ENCODE measurements at places on chromosomes 4 and X.

DNA sequence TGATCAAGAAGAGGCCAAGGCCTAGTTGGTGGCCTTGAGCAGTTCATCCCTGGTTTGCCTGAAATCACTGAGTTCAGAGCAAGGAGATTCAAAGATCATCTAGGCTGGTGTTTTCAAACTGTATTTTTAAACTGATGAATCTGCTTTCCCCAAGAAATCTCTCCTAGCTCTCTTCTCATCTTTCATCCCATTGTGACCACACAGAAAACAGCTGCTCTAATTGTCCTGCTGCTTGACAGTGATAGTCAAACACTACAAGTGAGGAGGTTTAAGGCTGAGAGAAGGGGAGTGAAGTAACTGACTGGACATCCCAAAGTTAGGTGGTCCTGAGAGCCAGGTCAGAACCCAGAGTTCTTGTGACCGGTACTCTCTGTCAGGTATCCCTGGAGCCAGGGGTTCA lies 91.5 kb downstream of the LNX1 start:
- H3K4me3 ChIP-seq: no peak overlapping the region
- peaks cover 9% of the 10 kb centered on the region for H3K4me1 ChIP-seq
- no peak for DNase-seq

- DNase-seq: no peak
- no peaks in the 10 kb centered on the region for H3K27me3 ChIP-seq
- H3K36me3 ChIP-seq: no peaks in the 10 kb centered on the region
- H3K4me1 ChIP-seq: no peaks in the 10 kb centered on the region
- H3K4me3 ChIP-seq: no peak overlapping the region
- no peak overlapping the region for H3K27ac ChIP-seq
Observed at GRCh38 chr4:182593402-182593801, 323.8 kb downstream of the DCTD start.

- DNase-seq: no peak
- H3K36me3 ChIP-seq: no peaks in the 10 kb centered on the region
- no peaks in the 10 kb centered on the region for H3K27me3 ChIP-seq
- no peaks in the 10 kb centered on the region for H3K4me1 ChIP-seq
- no peak overlapping the region for H3K27ac ChIP-seq
Observed at GRCh38 chr4:150983851-150984250, 31.2 kb downstream of the LRBA start.

DNA sequence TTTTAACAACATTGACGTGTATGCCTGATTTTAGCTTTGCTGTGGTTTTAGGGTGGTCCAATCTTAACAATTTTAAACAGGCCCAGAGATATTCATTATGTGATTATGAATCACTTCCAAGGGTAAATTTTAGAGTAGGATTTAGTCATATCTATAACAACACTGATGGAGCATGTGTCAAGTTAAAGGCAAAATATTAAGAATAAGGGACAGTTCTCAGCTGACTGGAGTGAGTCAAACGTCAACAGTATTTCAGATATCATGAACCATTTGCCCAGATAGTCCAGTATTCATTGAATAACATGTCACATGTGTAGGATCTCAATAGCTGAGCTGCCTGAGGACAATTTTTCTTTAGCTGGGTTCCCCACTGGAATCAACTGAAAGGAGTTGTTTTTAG lies 61.3 kb upstream of the VCX2 start:
- no peak overlapping the region for H3K4me3 ChIP-seq
- no peaks in the 10 kb centered on the region for H3K36me3 ChIP-seq
- no peak for DNase-seq
- H3K27ac ChIP-seq: no peak overlapping the region
- no peaks in the 10 kb centered on the region for H3K27me3 ChIP-seq

DNA sequence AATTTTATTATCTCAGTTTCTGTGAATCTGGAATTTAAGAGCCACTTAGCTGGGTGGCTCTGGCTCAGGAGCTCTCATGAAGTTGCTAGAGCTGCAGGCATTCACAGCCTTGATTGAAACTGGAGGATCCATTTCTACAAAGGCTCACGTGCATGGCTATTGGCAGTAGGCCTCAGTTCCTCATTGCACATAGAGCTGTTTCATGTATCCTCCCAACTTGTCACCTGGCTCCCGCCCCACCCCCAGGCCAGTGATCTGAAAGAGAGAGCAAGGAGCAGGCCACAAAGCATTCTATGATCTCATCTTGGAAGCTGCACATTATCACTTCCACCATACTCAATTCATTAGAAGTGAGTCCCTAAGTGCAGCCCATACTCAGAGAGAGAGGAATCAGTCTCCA lies 18.5 kb upstream of the AP1AR start:
- no peak overlapping the region for H3K27ac ChIP-seq
- DNase-seq: peak; percentile 30
- H3K4me1 ChIP-seq: peaks cover 41% of the 10 kb centered on the region

DNA sequence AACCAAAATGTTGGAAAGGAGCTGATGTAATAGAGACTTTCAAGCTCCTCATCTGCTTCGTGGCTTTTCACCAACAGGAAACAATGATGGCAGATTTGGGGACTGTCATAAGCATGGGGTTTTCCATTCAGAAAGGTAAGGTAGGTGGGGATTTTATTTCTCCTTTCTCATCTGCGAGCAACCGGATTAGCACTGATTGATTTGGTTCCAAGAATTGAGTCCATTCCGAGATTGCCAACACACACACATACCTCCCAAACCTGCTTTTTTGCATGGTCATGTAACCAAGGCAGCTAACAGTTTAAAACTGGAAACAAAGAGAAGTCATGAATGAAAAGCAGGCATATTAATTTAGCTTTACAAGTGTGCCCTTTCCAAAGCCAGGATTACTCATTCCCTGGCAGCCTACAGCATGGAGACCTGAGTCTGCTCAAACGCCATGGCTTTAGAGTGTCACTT lies 63.0 kb upstream of the LNX1 start:
- no peak for DNase-seq
- H3K4me1 ChIP-seq: no peaks in the 10 kb centered on the region
- H3K27ac ChIP-seq: no peak overlapping the region
- no peaks in the 10 kb centered on the region for H3K27me3 ChIP-seq

DNA sequence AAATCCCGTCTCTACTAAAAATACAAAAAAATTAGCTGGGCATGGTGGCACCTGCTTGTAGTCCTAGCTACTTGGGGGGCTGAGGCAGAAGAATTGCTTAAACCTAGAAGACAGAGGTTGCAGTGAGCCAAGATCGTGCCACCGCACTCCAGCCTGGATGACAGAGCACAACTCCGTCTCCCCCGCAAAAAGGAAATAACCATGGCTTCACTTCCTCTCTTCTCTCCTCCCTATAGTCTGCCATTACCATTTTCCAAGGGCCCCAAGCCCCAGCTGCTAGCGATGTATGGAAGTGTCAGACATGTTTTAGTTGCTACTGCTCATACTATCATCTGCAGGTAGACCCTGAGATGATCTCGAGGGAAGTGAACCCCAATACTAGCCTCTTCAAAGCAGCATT lies 177.3 kb upstream of the FAM9B start:
- H3K4me3 ChIP-seq: no peak overlapping the region
- no peaks in the 10 kb centered on the region for H3K36me3 ChIP-seq
- H3K27ac ChIP-seq: no peak overlapping the region
- no peaks in the 10 kb centered on the region for H3K4me1 ChIP-seq
- no peaks in the 10 kb centered on the region for H3K27me3 ChIP-seq

DNA sequence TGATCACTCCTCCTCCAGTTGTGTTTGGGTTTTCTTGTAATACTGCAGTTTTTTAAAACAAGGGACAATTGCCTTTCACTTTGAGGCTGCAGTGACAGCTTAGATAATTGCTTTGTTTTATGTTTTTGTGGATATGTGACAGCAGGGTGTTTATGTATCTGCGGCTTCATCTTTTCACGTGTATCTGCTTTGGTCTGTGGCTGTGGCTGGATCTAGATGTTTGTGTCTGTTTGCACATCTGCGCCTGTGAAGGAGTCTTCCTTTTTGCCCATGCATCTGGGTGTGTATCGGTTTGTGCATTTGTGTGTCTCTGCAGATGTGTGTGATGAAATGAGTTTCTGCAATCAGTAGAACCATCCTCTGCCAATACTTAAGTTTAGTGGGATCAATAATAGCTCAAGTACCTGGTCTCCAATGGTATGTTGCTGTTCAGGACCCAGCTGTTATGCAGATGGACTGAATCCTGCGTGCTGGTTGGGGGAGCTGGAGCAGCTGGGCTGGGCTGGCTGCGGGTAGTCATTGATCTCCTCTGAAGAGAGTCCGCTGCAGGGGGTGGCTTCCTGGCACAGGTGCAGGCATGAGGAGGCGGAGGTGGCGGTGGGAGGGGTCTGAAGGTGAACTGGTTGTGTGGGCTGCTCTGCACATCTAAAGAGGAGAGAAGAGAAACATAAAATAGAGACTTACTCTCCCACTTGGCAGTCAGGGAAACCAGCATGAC lies 390.3 kb downstream of the SH2D1A start:
- H3K36me3 ChIP-seq: no peaks in the 10 kb centered on the region
- H3K4me3 ChIP-seq: no peak overlapping the region
- H3K27ac ChIP-seq: no peak overlapping the region
- no peaks in the 10 kb centered on the region for H3K4me1 ChIP-seq

DNA sequence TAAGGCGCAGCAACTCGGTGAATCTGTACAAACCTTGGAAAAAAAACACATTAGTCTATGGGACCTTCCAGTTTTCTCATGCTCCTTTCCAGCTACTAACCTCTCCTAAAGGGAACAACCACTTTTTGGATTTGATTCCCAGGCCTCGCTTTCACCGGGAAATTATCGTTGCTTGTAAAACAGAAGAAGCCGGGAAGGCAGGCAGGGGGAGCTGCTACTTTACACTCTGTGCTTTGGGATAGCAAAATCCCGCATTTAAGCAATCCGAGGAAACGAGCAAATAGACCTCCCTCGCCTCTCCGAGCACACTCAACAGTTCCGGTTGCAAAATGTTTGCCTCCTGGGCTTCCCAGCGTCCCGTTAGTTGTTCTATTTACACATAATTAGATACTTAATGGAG lies 1.2 kb downstream of the CD38 start:
- peaks cover 40% of the 10 kb centered on the region for H3K27me3 ChIP-seq
- H3K27ac ChIP-seq: no peak overlapping the region
- peaks cover 19% of the 10 kb centered on the region for H3K4me1 ChIP-seq
- peak; percentile 46 for DNase-seq
- H3K4me3 ChIP-seq: peak overlapping the region; percentile 33

- no peak overlapping the region for H3K4me3 ChIP-seq
- H3K27ac ChIP-seq: no peak overlapping the region
- H3K36me3 ChIP-seq: no peaks in the 10 kb centered on the region
- no peaks in the 10 kb centered on the region for H3K4me1 ChIP-seq
Observed at GRCh38 chr4:11489453-11490083, 60.9 kb upstream of the HS3ST1 start.

- peak overlapping the region; percentile 95 for H3K27ac ChIP-seq
- H3K4me1 ChIP-seq: peaks cover 54% of the 10 kb centered on the region
- no peak overlapping the region for H3K4me3 ChIP-seq
- H3K27me3 ChIP-seq: no peaks in the 10 kb centered on the region
- DNase-seq: peak; percentile 84
- H3K36me3 ChIP-seq: no peaks in the 10 kb centered on the region
Observed at GRCh38 chr4:25154594-25155265, 5.5 kb downstream of the SEPSECS start.

- no peak overlapping the region for H3K4me3 ChIP-seq
- H3K27me3 ChIP-seq: no peaks in the 10 kb centered on the region
- no peak for DNase-seq
- H3K36me3 ChIP-seq: peaks cover 2% of the 10 kb centered on the region
- H3K4me1 ChIP-seq: no peaks in the 10 kb centered on the region
- H3K27ac ChIP-seq: no peak overlapping the region
Observed at GRCh38 chr4:15515106-15515505, 45.4 kb downstream of the CC2D2A start.

DNA sequence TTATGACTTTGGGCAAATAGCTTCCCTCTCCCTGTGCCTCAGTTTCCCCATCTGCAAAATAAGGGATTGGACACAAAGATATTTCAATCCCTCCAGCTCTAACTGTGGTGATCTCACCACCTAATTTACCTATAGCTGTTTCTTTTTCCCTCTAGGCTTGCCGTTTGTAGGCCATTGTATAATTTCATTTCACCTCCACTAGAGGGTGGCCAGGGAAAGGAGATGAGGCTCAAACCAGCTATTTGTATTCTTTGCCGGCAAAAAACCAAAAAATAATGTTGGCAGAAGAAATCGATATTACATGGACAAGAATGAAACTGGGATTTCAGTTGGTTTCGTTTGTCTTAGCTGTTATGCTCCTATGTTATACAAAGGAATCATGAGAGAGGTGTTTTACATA lies 36.1 kb upstream of the DOCK11 start:
- no peak overlapping the region for H3K27ac ChIP-seq
- H3K27me3 ChIP-seq: no peaks in the 10 kb centered on the region
- no peaks in the 10 kb centered on the region for H3K36me3 ChIP-seq

- no peaks in the 10 kb centered on the region for H3K36me3 ChIP-seq
- H3K27ac ChIP-seq: no peak overlapping the region
- no peaks in the 10 kb centered on the region for H3K27me3 ChIP-seq
Observed at GRCh38 chrX:5650904-5651303, 577.8 kb downstream of the NLGN4X start.

DNA sequence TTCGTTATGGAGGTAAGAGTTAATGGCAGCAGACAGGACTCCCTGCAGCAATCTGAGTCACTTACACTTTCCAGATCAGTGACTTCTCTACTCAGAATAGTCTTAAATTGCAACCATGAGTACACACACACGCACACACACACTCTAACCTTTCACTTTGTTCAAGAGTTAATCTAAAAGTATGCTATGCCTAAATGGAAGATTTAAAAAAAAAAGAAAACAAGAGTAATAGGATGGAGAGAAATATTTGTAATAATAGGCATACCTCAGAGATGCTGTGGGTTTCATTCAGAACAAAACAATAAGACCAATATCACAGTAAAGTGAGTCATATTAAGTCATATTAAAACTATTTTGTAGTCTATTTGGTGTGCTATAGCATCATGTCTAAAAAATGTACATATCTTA lies 969.1 kb upstream of the PCDH10 start:
- no peak for DNase-seq
- H3K27me3 ChIP-seq: no peaks in the 10 kb centered on the region
- no peaks in the 10 kb centered on the region for H3K36me3 ChIP-seq
- no peaks in the 10 kb centered on the region for H3K4me1 ChIP-seq

DNA sequence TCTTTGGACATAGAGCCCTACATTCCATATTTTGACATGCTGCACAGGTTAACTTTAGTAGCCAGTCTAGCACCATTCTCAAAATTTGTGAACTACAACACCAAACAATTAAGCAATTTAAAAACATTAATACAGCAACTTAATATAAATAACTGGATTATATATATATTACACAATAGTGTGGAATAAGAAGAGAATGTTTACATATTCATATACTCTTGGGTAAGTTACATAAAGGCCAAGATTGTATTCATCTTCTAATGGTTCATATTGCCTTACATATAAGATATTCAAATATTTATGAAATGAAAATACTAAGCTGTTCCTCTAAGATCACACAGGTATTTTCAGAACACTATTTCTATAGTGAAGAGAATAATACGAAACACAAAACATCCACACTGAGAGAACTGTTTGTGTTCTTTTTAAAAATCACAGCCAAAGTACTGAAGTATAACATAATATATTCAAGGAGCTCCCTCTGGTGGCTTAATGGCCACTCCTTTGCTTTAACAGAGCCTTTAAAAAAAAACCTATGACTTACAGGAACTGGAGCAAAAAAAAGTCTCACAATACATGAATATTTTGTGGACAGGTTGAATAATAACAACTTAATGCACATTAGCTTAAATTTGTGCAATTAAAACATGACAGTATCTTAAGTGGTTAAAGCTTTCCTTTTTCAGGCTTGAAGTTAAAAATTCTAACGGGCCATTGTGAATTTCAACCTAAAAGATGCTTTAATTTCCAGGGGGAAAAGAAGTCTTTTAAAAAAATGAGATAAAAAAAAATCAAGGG lies 46.2 kb downstream of the NEK1 start:
- no peaks in the 10 kb centered on the region for H3K4me1 ChIP-seq
- DNase-seq: peak; percentile 43
- no peaks in the 10 kb centered on the region for H3K36me3 ChIP-seq
- no peaks in the 10 kb centered on the region for H3K27me3 ChIP-seq
- no peak overlapping the region for H3K27ac ChIP-seq
- no peak overlapping the region for H3K4me3 ChIP-seq

Data from HepG2 (cell line).